Stimulated activated CD4-positive, alpha-beta T cell treated with anti-CD3 and anti-CD28 coated beads, Interleukin-4, amount 100 ng/mL, for 48 hours (primary cell): ENCODE measurements at places on chromosomes 5 and 9.

DNA sequence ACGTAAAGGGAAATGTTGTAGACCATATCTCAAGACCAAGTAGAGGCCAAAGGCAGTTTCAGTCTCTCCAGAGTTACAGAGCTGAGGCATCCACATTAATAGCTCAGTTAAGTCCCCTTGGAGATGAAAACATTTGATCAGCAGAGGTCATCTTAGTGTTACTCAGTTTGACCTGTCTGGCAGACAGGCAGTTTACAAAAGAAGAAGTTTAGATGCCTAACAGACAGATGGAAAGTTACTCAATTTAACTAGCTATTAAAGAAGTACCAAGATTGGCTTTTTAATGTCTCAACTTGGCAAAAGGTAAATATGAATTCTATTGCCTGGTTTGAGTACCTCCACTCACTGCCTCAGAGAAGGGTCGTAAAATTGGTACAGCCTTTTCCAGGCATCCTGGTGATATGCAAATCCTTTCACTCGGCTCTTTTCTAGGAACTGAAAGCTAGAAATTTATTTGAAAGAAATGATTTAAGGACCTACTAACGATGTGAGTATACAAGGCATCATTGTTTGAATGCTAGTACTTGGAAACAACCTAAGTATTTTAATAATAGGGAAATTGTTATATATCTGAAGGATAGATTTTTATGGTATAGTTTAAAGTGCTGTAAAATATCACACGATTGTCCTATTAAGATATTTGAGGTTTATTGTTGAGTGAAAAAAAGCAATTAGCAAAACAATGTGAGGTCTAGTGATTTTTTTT lies 14.8 kb downstream of the ACO1 start:
- DNase-seq = no peak

GRCh38 chr5:76449606-76450005 lies 46.5 kb downstream of the IQGAP2 start:
- no peak for DNase-seq

DNA sequence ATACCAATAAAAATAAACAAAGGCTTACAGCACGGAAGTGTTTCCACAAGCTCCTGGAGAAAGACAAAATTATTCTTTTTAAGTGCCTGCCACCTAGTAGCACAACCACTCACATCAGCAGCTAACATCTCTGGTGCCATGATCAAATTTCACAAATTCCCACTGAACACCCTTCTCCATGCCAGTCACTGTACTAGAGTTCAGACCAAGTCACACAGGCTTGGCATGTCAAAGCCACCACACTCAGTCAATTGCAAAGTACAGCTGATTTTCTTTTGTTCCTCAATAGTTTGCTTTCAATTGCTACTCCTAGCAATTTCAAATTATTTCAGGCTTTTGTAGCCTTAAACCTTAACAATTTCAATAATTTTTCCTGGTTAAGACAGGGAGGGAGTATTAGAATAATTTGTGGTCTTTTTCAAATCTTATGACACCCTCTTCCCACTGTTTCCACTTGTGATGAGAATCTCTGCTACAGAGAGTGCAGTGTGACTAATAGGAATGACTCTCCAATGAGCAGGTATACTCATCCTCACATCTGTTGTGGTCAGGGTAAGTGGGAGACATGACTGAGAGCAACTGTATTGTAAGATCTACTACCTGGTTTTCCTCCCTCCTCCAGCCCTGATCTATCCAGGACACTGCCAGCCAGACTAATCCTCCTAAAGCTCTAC lies 46.2 kb downstream of the RNF145 start:
- no peak for DNase-seq

DNA sequence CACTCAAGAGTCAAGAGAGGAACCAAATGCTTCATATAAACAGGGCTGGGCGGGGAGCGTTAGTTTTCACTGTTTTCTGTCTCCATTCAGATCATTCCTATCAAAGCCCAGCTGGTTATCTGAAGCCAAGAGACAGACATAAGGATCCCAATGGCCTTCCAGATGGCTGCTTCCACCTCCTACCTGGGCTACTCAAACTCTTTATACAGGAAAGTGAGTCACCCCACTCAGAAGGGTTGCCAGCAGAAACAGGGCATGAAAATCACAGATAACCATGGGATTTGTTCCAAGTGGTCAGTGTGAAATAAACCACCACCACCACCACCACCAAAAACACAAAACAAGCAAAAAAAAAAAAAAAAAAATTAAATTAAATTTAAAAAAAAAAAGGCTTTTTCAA lies 5.5 kb downstream of the PRSS3 start:
- DNase-seq = no peak

DNA sequence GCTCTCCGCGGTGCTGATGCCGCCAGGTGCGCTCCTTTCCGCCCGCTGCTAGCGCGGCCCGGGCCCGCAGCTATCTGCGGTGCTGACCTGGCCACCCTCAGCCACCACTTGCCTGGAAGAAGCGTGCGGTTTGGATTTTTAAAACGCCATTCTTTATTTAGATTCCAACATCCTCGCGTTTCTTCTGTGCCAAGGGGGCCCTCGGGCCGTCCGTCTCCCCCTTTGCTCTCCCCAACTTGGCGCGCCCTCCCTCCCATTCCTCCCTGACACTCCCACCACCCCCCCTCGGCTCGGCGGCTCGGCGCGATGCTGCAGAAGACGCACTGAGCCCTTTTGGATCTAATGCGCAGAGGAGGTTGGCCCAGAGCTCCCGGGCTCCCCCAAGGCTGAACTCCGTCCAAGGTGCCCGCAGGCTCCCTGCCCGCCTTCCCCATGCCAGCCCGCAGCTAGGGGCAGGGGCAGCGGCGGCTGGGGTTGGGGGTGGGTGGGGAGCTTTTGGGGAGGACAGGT lies at the start of gene BARHL1:
BARHL1 (plus strand) TSS at position 331 of the 510 bp plus-strand sequence. CDS start 192 bp downstream, outside the sequence.
- no peak for DNase-seq

DNA sequence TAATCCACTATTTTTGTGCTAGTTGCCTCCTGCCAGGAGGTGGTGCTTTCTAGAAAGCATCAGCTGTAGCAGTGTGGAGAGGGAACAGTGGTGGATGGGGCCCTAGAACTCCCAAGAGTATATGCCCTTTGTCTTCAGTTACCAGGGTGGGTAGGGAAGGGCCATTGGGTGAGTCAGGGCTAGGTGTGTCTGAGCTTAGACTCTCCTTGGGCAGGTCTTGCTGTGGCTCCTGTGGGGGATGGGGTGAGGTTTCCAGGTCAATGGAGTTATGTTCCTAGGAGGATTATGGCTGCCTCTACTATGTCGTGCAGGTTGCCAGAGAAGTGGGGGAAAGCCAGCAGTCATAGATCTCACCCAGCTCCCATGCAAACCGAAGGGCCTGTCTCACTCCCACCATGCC lies 11.3 kb upstream of the ADAMTS12 start:
- no peak for DNase-seq

DNA sequence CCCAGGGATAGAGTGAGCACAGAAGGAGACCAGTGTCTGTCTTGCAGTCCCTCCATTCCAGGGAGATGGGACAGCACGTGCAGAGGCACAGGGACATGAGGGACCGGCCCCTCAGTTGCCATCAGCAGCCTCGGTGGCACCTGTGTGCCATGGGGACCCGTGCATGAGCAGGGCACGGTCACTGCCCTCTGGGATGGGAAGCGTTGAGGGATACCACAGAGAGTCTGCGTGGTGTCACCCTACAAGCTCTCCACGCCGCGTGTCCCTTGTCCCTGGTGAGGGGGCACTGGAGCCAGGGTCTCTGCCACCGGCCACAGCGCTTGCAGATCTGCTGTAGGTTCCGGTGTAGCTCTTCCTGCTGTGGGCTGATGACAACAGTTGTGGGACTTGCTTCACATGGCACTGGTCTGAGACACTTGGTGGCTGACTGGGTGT lies 108.1 kb downstream of the CACNA1B start:
- DNase-seq = no peak

GRCh38 chr5:164650427-164650826 lies 1145.0 kb downstream of the MAT2B start:
- no peak for DNase-seq

DNA sequence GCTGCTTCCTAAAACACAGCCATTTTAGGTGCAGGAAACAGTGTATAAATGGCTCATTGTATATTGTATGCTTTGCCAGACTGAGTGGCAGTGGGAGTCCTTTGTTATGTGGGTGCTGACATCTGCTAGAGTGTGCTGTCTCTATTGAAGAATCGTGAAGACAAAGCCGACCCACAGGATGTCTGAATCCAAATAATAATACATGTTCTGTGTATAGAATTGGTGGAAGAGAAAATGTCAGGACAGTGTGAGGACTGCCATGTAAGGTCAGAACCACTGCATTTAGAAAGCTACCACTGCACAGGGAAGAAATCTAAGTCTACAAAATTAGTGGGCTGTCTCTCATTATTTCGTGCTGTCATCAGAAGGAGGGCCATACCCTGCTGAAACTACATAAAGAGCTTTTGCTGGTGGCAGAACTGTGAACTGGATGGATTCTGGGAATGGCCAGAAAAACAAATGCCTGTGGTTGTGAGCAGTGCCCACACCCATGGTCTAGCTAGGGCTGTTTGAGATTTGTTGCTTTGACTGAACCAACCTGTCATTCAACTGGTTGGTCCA lies 2.5 kb downstream of the IL7R start:
- DNase-seq = no peak

- no peak for DNase-seq
Observed at GRCh38 chr9:95870906-95871305, 4.6 kb upstream of the ERCC6L2 start.

DNA sequence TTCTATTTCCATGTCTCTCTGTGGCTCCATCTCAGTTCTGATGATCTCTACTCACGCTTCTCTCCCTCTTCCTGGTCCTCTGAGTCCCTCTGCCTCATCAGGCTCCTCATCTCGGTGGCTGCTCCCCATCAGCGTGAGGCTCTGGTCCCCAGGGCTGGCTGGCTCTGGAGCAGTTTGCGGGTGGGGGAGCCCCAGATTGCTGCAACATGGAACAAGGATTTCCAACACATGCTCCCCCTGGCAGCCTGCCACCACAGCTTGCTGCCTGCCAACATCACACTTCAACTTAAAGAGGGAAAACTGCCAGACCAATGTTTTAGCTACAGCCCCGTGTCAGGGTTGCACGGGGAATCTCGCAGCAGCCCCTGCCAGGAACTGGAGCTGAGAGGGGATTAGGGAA lies 77.2 kb upstream of the NEK6 start:
- no peak for DNase-seq

- DNase-seq = no peak
Observed at GRCh38 chr9:121778252-121779225, 127.1 kb downstream of the DAB2IP start.

- no peak for DNase-seq
Observed at GRCh38 chr5:108769352-108769751, 21.7 kb downstream of the FER start.

- no peak for DNase-seq
Observed at GRCh38 chr5:6961837-6962635, 248.8 kb downstream of the TENT4A start.

DNA sequence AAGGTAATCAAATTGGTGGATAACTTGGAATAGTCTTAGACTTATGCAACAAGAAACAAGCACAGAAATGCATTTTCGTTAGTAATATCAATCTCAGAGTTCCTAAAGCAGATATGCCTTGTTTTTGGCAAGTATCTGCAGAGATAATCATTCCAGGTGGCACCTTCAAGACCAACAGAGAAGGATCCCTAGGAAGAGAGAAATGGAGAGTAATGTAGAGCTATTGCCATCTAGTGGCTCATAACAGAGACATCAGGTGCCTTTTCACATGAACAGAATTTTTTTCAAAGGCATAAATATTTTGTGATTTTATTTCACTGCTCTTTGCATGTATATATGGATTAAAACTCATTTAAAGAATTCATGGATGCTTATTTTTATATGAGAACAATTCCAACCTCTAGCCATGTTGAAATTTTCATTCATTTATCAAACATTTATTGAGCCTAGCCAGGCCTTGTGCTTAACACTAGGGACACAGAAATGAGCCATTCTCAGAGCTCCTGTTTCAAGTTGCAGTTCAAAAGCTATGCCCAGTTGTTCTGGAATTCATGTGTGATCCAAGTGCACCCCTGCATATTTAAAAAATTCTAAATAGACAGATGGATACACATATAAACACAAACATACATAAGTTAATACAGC lies 117.5 kb upstream of the OR13F1 start:
- DNase-seq = no peak

GRCh38 chr9:131800843-131801242 lies 61.0 kb upstream of the RAPGEF1 start:
- no peak for DNase-seq

DNA sequence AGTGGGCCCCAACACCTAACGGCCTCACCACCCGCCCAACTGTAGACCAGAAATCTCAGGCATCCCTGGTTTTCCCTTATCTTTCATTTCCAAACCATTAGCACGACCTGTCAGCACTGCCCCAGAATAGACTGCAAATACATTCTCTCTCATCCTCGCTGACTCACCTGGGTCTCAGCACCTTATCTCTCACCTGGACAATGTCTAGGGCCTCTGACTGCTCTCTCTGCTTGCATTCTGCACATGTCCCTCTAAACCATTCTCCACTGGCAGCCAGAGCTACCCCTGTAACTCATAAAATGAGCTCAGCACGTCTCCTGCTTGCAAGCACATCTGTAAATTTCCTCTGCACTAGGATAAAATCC lies 12.7 kb downstream of the CKMT2 start:
- no peak for DNase-seq

GRCh38 chr5:149147676-149148075 lies 6.4 kb downstream of the ABLIM3 start:
- DNase-seq = no peak

GRCh38 chr5:115842952-115843351 lies 1.2 kb downstream of the AP3S1 start:
- no peak for DNase-seq

DNA sequence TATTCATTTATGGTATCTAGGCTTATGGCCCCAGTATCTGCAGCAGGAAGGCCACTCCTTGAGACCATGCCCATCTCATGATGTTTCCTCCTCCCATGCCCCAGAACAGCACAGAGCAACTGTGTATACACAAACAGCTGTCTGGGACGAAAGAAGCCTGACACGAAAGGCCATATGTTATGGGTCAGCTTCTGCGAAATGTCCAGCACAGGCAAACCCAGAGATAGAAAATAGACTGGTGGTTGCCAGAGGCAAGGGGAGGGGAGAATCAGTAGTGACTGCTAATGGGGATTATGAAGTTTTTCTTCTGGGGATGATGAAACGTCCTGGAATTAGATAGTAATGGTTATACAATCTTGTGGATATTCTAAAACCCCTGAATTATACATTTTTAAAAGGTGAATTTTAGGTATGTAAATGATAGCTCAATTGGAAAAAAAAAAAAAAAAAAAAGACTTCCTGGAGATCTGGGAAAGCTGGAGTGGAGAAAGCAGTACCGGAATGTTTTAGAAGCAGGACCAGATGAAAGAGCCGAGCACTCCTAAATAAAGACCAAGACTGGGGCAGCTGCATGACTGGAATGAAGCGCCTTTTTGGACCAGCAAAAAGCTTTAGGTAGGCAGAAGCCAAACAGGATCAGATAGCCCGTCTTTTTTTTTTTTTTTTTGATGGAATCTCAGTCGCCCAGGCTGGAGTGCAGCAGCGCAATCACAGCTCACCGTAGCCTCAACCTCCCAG lies 29.2 kb downstream of the PCDHGC5 start:
- no peak for DNase-seq

GRCh38 chr9:87427851-87428506 lies 69.7 kb upstream of the DAPK1 start:
- no peak for DNase-seq

- DNase-seq = no peak
Observed at GRCh38 chr5:97923997-97924396, 741.0 kb upstream of the RIOK2 start.

- no peak for DNase-seq
Observed at GRCh38 chr5:21152611-21153010, 1164.6 kb upstream of the CDH18 start.

- no peak for DNase-seq
Observed at GRCh38 chr5:79105868-79106267, 5.7 kb upstream of the BHMT start.

- no peak for DNase-seq
Observed at GRCh38 chr5:93099902-93100347, 481.1 kb downstream of the NR2F1-AS1 start.

GRCh38 chr9:114476891-114477469 lies 28.3 kb downstream of the WHRN start:
- no peak for DNase-seq
